ENCODE measurements at places on chromosomes 7 and 10.

GRCh38 chr10:72276013-72276387, 2.3 kb downstream of the DDIT4 start:
- DNase-seq: no peak

DNA sequence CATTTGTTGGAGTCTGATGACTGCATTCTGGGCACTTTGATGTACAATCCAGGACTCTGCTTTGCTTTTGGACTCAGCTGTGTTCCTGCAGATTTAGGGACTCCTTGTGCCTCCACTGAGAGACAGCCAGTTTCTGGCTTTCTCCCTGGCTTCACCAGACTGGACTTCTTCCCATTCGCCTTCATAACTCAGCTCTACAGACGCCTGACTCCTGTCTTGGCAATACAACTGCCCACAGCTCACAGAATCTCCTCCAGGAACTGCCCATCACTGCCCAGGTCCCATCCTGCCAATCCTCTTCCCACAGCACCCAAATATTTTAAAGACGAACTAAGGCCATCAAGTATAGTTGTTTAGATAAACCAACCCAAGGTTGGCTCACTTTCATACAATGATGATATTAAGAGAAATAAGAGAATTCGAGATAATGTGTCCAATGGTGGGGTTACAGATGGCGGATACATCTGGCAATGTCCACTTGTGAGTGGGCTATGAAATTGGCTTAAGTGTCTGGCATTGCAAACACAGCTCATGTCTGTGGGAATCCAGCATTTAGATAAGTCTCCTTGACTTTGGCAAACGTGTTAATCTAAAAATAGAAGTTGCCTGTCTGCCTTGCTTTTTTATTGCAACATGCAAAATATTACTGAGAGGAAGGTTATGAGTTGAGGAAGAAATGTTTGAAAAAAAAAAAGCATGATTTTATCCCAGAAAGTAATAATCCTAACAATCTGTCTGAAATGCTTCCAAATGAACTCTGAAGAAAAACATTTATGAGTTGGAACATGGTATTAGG, 95.1 kb downstream of the ITGA8 start:
- peak; percentile 81 for DNase-seq

DNA sequence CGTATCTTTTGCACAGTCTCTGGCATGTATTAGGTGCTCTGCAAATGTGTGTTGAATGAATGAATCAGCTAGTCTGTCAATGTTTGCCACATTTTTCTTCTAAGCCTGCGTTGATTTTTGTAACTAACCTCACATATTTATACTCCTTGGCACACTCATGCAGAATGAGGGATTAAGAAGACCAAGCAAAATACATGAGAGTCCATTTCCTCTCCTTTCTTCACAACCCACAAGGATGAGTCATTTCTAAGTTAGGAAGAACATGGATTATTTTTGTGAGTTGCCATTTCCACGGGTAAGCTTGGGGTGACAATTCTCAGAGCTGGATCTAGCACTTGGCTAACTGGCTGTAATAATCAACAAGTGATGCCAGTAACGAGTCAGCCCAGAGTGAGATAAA, 158.8 kb downstream of the TWIST1 start:
- peak; percentile 87 for DNase-seq

DNA sequence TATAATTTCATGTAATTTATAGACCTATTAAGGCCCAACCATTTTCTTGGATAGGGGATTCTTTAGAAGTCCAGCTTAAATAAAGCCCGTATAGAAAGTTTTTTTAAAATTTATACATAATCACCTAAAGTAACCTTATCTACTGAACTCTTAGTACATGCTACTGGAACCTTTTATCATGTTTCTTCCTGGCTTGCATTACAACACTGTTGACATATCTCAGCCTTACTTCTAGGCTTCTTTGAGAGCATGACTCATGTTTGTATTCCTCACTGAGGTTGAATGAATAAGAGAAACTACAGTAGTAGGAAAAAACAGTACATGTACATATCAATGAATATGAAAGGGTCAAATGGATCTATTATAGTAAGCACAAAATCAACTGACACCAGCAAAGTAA, 8.2 kb upstream of the MAGI2 start:
- DNase-seq: peak; percentile 59

- DNase-seq: no peak
Observed at GRCh38 chr10:98097616-98098015, 36.8 kb upstream of the R3HCC1L start.

- DNase-seq: no peak
Observed at GRCh38 chr10:125269716-125270115, 109.4 kb upstream of the CTBP2 start.

- no peak for DNase-seq
Observed at GRCh38 chr7:96792115-96792514, 82.5 kb upstream of the SEM1 start.
